ENCODE measurements at places on chromosomes 16 and 17.
A peak's percentile ranks its signal among the peaks of the same experiment; 100 is the strongest.

DNA sequence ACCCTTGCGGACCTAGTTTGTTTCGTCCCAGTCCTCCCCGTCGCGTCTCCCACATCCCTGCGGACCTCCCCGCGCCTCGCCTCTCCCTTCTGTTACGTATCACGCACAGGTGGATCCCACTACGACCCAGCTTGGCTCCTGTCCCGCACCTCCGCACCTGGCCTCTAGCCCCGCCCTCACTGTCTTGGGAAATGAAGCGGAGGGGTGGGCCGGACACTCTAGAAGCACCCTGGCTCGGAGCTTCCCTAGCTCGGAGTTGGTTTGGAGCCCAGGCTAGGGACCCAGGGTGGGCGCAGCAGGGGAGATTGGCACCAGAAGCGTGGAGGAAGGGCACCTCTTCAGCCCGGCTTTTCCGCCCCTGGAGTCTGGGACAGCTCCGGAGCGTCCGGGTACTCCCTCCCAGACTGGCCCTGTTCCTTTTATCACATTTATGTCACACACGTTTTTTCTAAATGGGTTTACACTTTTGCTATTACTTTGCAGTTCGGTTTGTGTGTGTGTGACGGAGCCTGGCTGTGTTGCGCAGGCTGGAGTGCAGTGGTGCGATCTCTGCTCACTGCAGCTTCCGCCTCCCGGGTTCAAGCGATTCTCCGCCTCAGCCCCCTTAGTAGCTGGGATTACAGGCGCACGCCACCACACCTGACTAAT is 1.4 kb upstream of the CEMP1 start:
- DNase-seq, result peak; percentile 48

- peak; percentile 54 for DNase-seq
Observed at GRCh38 chr16:57530104-57530521, 6.3 kb downstream of the CCDC102A start.

DNA sequence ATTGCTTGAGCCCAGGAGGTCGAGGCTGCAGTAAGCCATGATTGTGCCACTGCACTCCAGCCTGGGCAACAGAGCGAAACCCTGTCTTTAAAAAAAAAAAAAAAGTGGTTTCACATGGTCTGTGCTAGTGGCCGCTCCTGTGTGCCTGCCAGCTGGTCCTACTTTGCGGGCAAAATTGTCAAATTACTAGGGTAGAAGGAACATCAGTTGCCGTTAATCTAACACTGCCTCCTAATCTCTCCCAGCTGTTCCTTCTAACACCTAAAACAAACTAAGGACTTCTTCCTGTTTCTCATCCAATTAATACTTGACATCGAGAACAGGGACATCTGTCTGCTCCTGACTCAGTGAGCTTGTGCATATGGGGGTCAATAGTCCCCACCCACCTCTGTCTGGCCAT is 23.9 kb downstream of the TMEM11 start:
- DNase-seq, result no peak

DNA sequence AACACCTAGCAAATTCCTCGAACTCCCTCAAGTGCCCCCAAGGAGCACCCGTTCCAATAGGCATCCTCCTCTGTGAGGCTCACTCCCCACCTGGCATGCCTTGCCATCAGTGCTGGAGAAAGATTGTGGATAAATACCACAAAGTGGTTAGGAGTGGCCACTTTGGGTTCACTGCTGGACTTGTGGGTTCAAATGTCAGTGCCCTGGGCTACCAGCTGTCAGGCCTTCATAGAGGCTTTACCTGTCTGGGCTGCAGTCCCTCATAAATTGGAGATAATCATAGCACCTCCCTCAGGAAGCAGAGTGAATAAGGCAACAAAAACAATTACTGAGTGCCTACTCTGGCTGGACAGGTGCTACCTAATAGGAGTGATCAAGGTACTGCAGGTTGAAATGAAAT is 1.5 kb upstream of the SYT17 start:
- no peak for DNase-seq

DNA sequence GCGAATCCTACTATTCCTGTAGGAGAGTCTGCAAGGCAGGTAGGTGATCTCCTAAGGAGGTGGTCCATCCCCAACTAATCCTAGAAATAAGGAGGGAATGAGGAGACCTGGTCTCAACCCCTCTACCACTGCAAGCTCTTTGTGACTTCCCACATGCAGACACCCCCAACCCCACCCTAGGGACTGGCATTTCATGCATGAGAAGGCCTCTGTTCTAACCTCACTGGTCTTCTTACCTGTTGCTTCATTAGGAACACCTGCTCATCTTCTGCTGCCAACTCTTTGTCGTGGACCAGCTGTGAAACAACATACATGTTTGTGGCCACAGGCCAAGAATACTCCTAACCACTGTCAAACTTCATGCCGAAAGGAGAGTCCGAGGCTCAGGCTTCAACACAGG is 22.6 kb downstream of the DYNC1LI2 start:
- DNase-seq, result no peak

- DNase-seq, result no peak
Observed at GRCh38 chr17:17147821-17148220, 58.3 kb downstream of the PLD6 start.

GRCh38 chr16:48004141-48004695 is 151.6 kb downstream of the ABCC12 start:
- DNase-seq, result no peak

DNA sequence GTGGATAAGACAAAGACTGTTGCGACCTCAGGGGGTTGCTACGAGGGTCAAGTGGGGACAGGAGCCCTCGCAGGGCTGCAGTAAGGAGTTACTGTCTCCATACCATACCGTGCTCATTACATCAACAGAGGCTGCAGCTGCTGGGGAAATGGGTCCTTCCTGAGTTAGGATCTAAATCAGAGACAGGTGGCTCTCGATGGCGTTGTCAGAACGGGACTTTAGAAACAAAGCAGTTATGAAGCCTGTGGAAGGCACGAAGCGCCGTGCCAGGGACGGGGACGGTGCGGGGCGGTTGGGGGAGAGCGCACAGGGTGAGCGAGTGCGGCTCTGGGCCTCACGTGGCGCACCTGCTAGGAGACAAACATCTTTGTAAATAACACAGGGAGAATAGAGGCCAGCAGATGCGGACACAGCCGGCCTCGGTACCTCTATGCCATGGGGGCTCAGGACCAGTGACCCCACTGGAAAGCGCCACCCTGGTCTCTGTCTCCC is 34.4 kb downstream of the ZCCHC14 start:
- DNase-seq, result no peak

DNA sequence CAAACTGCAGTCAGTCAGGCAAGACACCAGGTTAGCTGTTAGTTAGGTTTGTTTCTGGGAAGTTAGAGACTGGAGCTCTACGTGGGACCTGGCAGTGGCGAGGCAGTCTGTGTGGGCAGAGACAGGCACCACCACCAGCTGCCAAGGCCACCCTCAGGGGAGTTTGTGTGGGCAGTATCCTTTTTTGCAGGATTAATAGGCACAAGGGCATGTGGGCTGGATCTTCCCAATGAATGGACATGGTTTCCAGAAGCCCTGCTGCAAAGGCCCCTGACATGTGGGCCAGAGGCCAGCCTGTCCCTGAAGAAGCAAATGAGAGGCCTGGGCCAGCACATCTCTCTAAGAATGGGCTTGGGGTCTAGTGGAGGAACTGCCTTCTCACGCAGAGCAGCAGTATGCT is 19.2 kb upstream of the SREBF1 start:
- DNase-seq, result no peak

Measured in brain microvascular endothelial cell (primary cell).